ENCODE measurements at places on chromosomes 12 and 14.

DNA sequence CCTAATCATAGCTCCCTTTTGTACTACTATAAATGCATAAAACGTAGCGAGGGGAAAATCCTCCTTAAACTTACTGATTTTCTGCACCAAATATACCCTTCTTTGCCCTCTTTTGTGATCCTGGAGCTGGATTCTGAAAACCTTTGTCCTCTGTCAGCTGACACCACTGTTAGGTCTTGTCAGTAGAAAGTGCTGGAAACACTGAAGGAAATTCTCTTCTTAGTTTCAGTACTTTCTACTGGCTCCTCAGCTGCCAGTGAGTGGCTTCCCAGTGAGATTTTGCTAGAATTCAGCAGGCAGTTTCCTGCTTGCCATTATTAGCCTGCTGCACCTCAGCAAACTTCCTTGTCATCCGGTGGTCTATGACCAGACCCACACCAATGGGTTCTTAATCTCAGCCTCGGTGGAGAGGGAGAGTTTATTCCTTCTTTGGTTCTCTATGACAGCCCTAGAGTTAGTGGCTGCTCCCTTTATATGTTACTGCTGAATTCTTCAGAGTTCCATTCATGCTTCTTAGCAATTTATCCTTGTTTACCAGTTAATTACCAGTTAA lies 476.2 kb downstream of the FSCB start:
- no peak for DNase-seq

DNA sequence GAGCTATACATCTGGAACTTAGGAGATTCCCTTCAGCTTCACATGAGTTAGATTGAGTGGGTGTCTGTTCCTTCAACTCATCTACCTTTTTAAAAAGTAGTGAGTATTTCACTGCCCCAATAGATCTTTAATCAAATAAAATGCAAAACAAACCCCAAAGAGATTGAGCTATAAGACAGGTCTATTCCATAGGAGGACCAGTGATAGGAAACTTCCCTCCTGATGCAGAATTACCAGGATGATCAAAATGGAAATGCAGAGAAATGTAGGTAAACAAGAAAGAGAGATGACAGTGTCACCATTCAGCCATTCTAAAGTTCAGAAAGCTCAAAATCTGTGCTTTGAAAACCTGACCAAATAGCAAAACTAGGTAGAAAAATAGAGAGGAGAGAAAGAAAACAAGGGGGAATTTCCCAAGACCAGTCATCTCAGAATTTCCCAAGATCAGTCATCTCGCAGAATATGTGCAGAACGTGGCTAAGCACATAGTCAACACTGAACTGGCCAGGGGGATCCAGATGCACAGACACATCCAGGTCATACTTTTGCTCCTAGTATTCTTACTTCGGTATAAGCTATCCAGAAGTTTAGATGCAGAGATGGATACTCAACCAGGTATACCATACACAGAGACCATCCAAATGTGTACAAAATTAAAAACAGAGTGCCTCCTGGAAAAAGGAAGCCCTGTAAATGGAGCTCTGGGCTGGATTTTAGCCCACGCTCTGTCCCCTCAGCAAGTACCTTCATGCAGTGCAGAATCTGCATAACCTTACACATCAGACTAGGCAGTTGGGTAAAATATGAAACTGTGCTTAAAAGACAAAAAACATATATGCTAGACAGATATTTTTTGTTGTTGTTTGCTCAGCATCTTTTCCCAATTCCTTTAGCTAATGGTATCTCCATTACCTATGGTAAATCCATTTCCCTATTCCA lies 27.4 kb downstream of the SLC41A2 start:
- DNase-seq, result no peak

DNA sequence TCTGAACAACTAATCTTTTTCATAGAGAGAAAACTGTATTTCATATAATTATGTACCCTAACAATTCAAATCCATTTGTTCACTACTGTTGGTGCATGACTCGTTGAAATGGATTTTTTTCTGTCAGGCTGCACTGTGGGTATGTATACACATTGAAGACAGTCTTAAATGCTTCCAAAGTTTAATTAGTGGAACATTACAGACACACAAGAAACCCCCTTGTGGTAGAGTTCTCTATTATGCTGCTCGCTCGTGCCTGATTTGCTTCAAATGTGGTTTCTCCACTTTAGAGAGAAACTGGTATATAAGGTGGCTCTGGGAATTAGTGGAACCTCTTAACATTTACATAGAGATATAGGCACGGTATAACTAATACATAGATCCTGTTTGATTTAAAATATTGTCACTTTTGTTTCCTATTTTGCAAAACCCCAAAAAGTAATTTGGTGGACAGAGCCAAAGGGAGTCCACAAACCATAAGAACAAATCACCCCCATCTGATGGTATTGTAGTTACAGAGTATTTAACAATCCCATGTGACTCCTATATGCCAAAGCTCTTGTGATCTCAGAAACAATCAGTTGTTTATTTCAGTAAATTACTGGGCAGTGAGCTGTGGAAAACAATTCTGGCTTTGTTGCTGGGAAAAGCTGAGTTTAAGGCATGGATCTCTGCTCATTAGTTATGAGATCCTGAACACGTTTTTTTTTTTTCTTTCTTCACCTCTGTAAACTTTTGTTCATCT lies 159.5 kb downstream of the BRMS1L start:
- no peak for DNase-seq

DNA sequence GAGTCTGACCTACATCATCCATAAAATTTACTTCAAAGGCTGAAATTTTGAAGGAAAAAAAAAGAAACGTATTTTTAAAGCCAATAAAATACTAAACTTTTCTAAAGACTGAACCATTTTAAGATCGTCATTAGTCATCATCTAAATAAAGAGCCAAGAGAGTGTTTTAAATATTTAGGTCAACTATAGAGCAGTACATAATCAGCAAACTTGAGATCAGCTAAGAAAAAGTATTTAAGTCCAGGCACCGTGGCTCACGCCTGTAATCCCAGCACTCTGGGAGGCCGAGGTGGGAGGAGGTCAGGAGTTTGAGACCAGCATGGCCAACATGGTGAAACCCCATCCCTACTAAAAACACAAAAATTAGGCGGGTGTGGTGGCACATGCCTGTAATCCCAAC lies 35.5 kb downstream of the HECTD1 start:
- no peak for DNase-seq

DNA sequence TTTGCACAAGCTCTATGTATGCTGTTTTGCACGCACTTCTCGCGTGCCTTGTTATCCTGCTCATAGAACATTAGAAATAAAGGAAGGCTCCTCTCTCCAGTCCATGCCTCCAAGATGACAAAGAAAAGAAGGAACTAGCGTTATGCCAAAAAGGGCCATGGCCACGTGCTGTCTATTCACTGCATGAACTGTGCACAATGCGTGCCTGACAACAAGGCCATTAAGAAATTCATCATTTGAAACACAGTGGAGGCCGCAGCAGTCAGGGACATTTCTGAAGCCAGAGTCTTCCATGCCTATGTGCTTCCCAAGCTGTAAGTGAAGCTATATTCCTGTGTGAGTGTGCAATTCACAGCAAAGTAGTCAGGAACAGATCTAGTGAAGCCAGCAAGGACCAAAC lies 22.2 kb upstream of the PRMT8 start:
- DNase-seq, result no peak

DNA sequence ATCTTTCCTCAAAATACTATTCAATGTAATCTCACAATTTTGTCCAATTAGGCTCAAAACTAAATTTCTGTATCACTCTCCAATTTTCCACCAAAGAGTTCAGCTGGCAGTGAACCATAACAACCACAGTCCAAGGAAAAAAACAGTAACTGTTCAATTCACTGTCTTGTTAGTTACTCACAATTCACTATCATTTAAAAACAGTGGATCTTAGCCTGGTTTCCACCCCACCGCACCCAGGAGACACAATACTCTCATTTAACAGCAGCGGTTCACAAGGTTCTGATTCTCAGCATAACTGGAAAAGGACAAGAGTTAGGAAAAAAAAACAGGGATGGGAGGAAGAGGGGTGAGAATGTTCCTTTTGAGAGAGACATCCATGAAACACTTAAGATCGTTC lies 40.5 kb downstream of the MED13L start:
- DNase-seq, result no peak

DNA sequence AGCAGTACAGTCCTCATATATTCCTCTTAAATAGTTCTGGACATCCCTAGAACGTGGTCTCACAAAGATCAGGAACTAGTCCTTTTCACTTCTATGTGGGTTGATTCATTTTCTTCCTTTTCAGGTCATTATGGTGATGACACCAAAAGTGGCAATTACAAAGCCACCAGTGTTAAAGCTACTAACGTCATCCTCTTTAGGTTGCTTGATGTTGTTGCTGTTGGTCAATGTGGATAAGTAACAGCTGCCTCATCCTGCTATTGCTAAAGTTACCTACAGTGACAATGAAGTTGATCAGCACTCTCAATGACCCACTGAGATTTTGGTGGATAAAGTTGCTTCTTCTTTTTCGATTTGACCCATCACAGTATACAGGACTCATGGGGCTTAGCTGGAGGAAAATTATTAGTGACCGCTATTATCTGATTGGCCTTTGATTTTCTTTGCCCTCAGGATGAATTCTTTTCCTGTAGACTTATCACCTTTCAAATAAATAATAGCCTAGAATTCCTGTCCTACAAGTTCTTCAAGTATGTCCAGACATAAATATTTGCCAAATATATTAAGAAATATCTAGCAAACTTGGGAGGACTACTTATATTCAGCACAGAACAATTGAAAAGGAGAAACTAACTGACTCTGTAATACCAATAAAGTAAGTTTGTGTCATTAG lies 54.0 kb upstream of the ATP2B1 start:
- no peak for DNase-seq

GRCh38 chr12:116434155-116435011 lies 124.8 kb upstream of the MAP1LC3B2 start:
- DNase-seq, result peak; percentile 59

GRCh38 chr12:86179855-86180254 lies 76.3 kb downstream of the MGAT4C start:
- no peak for DNase-seq

Data from pancreas (tissue), 10 donors.